ENCODE measurements at places on chromosomes 7 and 10.

GRCh38 chr10:3471472-3471871 is 298.9 kb upstream of the PITRM1 start:
- DNase-seq, result no peak

GRCh38 chr7:14381306-14381705 is 391.8 kb upstream of the ETV1 start:
- no peak for DNase-seq

GRCh38 chr10:5584895-5585516 is 60.2 kb downstream of the CALML3 start:
- DNase-seq, result no peak

DNA sequence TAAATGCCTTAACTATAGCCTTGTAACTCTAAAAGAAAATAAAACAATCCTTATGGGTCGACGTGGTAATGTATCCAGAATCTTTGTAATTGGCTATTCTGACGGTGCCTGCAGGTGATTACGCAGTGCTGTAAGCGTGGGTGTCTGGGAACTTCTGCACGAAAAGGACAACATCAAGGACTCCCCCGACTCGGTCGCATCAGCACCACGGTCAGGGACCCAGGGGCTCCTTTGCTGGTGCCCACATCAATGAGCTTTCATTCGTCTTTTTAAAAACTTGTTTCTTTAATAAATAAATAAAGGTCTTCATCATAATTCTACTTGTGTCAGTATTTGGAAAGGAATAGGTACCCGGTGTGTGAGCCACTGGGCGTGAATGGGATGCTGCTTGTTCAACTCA is 13.2 kb downstream of the MKI67 start:
- no peak for DNase-seq
